Activated T-cell treated with anti-CD3 and anti-CD28 coated beads for 1 hour (primary cell): ENCODE measurements at places on chromosomes 1 and 21.

GRCh38 chr1:107135463-107135862, 5.4 kb upstream of the NTNG1 start:
- DNase-seq: no peak

- DNase-seq: no peak
Measured at GRCh38 chr1:218643926-218644325, 298.8 kb downstream of the TGFB2 start.

DNA sequence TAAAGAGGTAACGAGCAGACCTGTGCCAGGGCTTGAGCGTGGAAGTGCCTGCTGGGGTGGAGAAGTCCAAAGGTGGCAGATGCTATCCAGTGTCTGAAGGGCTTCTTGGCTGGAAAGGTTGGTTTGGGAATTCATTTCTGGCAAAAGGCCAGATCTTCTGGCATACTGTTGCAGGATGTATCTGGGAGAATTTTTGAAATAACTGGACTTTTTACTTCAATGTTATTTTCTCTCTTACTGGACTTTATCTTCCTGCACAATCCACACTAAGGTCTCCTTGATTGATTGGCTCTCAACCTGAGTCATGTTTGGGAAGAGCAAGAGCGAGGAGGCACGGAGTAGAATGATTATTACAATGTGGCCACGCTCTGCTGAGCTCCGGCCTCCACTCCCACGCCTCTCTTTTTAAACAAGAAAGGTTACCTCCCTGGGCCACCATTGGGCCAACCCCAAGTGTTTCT, 278.4 kb downstream of the TM2D1 start:
- DNase-seq: no peak

- no peak for DNase-seq
Measured at GRCh38 chr1:199639453-199639852, 388.1 kb upstream of the NR5A2 start.

- DNase-seq: no peak
Measured at GRCh38 chr1:173270243-173270642, 63.1 kb upstream of the TNFSF4 start.

- DNase-seq: no peak
Measured at GRCh38 chr1:52576074-52576473, 23.2 kb upstream of the TUT4 start.

DNA sequence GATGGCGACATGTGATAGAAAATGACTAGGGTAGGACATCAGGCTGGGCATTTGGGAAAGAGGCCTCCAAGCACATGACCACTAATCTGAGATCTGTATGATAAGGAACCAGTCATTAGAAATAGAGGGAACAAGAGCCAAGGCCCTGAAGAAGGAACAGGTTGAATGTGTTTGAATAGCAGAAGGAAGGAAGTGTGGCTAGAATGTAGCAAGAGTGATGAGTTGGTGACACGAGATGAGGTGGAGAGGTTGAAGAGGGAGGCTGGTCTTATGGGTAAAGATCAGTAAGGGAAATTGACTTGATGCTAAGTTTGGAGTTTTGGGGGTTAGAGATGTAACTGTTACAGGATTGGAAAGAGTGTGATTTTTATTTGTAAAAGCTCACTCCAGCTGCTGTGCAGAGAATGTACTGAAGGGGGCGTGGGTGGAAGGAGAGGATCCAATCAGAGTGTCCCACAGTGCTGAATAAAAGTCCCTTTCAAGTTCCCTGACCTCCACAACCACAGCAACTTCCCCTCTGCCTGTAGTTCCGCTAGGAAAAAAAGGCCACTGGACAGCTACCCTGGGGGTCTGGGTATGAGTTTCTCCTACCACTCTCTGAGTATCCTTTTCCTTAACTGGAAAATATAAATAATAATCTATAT, 295.0 kb downstream of the OMA1 start:
- no peak for DNase-seq

DNA sequence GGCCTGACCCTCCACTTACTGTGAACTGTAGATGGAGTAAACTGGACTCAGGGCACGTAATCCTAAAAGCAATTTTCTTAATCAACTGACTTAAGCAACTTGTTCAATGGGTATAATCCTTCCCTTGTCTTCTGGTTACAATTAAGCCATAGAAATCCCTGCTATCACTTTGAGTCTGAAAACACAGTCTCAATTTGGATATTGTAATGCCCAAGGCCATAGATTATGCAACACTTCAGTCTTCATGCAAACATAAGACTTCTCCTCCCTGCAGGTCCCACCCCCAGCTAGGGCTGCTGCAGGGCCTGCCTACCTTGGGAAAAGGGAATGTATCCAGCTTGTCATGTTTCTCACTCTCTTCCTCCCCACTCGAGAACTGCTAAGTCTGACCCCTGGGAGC, 6.2 kb upstream of the SLC5A9 start:
- DNase-seq: no peak

DNA sequence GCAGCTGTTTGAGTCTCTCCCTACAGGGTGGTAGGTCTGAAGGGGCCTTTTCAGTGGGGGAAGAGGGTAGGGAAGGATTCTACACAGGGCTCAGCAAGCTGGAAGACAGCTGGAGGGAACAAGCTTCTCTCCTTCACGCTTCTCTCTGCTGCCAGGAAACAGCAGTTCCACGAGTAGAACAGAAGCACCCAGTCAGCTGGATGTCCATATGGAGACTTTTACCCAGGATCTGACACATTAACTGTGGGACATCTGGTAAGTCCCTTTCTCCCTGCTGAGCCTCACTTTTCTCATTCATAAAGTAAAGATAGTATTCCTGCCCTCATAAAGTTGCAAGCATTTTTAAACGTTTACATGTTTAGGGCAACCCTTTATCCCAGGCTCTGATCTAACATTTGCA, 280.3 kb downstream of the OMA1 start:
- DNase-seq: no peak

GRCh38 chr1:89878256-89878655, 57.4 kb downstream of the LRRC8D start:
- no peak for DNase-seq

- no peak for DNase-seq
Measured at GRCh38 chr1:30029677-30030076, 693.7 kb downstream of the MATN1 start.

DNA sequence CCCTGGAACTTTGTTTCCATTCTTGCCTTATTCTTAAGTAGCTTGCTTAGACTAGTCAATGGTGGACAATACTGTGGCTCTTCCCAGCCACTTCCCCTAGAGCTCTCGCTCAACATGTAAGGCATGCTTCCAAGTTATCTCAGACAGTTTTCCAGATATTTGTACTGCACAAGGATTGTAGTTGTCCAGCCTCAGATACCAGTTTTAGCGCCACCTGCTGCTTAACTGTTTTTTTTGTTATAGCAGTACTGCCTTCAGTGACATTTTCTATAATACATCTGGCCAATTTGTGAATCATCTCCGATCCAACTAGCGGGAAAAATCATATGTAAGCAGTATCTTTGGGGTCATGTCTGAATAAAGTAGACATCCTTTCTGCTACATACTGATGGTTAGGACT, 346.7 kb upstream of the ADGRL4 start:
- DNase-seq: no peak

DNA sequence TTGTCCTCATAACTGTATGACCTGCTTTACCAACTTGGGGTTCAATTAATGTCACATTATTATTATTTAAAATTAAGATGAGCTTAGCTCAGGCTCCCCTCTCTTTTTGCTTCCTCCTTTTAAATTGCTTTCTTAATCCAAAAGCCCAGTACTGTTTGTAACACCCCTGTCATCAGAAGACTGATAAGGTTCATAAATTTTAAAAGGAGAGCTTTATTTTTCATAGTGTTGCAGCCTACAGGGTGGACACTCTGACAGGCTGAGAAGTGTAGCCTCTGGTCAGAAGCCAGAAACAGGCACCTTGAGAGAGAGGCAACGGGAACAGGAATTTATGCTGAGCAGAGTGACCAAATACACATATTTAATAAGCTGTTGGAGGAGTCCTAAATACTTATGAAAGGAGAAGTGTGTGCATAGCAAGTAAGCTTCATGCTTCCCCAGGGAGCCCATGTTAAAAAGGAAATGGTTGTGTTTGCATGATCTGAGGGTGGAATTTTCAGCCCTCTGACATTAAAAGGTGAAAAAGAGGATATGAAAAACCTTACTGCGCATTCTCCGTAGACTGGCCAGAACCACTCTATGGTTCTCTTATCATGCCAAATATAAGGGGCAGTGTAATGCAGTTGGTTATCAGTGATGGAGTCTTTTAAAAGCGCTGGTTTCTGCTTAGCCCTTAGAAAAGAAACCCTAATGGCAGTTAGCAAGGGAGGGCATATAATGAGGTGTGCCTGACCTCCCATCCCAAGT, 30.5 kb upstream of the FGGY start:
- no peak for DNase-seq

- DNase-seq: no peak
Measured at GRCh38 chr1:26283871-26284596, 4.1 kb downstream of the SH3BGRL3 start.

DNA sequence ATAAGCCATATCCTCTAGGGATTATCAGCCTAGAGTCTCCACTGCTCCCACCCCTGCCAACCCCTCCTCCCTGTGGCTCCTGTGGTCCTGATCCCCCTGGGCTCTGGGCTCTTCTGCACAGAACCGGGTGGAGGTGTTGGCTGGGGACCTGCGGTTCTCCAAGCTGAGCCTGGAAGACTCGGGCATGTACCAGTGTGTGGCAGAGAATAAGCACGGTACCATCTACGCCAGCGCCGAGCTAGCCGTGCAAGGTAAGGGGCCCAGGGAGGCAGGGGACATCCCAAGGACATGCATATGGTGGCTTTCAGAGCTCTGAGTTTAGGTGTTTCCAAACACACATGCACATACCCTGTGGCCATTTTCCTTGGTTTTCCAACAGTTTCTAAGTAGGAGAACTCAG, 19.3 kb downstream of the CNTN2 start:
- DNase-seq: no peak

DNA sequence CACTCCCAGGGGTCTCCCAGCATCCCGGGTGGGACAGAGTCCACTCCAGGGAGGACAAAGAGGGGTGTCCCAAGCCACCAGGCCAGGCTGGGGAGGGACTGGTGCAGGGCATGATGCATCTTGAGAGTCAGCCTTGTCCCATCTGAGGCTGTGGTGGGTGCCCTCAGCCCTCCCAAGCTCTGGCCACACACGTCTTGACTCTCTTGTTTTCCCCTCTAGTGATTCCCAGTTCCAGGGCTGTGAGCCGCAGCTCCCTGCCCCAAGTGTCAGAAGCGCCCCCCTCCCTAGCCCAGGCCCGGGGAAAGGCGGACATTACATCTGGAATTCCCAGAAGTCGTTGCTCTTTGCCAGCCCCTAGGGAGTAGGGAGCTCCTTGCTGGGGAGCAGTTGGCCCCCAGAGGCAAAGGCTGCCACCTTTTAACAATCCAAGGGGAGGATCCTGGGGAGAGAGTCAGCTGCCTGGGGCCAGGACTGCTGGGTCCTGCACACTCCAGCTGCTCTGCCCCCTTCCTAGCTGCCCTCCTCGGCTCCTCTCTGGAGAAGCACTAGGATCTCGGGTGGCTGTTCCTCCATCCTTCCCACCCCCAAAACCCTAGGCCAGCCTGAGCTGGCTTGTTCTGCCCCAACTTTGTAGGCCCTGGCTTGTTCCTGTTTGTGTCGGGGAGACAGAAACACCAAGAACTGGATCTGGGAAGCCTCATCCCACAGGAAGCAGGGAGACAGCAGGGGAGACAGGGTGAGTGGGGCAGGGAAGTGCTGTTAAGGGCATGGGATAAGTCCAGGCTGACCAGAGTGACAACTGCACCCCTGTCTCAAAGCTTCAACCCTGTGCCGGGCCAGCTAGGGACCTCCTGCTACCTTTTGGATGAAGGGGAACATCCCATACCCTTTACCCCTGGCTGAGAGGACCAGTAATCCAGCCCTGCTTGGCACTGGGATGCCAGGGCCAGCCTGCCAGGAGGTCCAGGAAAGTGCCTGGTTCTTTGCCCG, 3.2 kb upstream of the PTPN7 start:
- no peak for DNase-seq

DNA sequence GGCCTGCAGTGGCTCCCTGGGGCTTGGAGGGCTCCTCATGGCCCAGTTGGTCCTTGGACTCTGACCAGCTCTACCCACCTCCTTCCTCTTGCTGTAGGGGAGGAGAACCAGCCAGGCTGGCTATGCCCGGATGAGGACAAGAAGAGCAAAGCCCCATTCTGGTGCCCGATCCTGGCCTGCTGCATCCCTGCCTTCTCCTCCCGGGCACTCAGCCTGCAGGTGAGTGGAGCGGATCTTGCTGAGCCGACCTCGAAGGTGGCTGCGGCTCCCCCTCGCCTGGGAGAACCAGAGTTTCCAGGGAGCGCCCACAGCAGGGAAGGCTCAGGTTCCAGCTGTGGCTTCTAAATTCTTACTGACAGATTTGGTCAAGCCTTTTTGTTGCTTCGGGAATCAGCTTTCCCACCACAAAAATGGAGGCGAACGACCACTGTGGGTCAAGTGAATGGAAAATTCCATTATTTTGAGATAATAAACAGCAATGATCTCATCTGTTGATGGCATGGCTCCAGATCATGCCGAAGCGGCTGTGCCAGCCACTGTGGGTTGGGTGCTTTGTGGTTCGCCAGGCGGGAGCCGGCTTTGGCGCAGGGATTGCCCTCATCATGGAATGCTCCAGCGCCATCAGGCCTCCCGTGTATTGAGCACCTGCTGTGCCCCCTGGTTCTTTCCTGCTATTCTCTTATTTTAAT, 106.5 kb upstream of the ACTL8 start:
- DNase-seq: no peak

GRCh38 chr21:17196623-17197022, 316.2 kb upstream of the CXADR start:
- no peak for DNase-seq

- DNase-seq: no peak
Measured at GRCh38 chr1:54323324-54323739, 82.9 kb downstream of the SSBP3 start.

GRCh38 chr1:62295921-62296491, 23.2 kb downstream of the KANK4 start:
- no peak for DNase-seq

DNA sequence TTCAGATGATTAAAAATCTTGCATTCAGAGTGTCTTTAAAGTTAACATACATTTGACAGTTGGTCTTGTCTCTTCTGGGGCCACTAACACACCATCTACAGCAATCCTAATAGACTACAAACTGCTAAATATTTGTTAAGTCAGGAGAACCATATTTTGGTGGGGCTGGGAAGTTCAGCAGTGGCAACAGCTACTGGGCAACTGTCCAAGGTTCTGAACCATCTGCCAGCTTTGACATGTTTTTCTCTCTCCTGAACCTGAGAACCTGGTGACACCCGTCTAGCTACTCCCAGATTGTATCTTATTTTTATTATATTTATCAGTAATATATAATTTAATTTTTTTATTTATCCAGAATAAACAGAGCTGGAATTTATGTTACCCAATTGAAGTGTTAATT, 199.0 kb upstream of the DPYD start:
- no peak for DNase-seq
